ENCODE measurements at places on chromosomes 6 and 20. TPM values are rescaled to one million over a fixed set of nuclear protein-coding genes. Genes with fewer than 3 reads are reported as not detected.
A peak's percentile ranks its signal among the peaks of the same experiment; 100 is the strongest.

DNA sequence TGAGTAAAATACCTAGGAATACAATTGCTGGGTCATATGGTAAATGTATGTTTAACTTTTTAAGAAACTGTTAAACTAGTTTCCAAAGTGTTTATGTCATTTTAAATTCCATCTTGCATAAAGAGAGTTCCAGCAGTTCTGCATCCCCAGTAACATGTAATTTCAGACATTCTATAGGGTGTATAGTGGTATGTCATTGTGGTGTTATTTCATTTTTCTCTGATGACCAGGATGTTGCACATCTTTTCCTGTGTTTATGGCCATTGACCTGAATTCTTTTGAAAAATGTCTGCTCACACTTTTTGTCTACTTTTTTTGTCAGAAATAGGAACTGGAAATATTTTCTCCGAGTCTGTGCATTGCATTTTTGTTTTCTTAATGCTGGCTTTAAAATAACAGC, 128.9 kb downstream of the TMEM200A start:
- no peak overlapping the region for H3K27ac ChIP-seq
- no peaks in the 10 kb centered on the region for H3K27me3 ChIP-seq
- no peaks in the 10 kb centered on the region for H3K36me3 ChIP-seq
- no peak for DNase-seq
- H3K4me1 ChIP-seq = no peaks in the 10 kb centered on the region

- H3K36me3 ChIP-seq = no peaks in the 10 kb centered on the region
- H3K27ac ChIP-seq = no peak overlapping the region
- H3K4me1 ChIP-seq = peaks cover 23% of the 10 kb centered on the region
- H3K27me3 ChIP-seq = peaks cover 9% of the 10 kb centered on the region
- DNase-seq = no peak
- no peak overlapping the region for H3K4me3 ChIP-seq
Measured at GRCh38 chr20:59207742-59208357, 44.2 kb downstream of the ZNF831 start.

DNA sequence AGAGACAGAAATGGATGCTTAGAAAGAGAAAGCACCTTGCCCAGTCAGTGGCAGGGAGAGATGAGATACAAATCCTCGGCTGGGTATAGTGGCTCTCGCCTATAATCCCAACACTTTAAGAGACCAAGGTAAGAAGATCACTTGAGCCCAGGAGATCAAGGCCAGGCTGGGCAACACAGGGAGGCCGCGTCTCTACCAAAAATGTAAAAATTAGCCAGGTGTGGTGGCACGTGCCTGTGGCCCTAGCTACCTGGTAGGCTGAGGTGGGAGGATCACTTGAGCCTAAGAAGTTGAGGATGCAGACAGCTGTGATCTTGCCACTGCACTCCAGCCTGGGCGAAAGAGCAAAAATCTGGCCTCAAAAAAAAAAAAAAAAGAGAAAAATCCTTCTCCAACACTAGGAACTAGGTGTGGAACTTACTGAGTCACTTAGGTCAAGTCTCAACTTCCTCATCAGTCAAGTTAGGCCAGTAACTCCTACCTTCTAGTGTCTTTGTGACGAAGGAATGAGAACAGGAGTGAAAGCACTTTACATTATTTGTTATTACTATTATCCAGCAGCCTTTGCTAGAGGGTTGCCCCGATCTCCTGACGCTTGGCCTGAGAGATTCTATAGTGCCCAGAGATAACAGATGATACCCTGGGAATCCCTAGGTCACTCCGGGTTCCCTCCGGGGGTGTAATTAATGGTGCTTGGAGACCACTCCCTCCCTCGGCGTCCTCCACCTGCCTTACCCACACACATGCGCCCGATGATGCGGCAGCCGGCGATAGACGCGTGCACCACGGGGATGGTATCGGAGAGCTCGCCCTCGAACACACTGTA, 918 bp downstream of the EIF6 start:
- H3K36me3 ChIP-seq = peaks cover 21% of the 10 kb centered on the region
- peaks cover 18% of the 10 kb centered on the region for H3K4me1 ChIP-seq
- H3K27me3 ChIP-seq = no peaks in the 10 kb centered on the region
- peak overlapping the region; percentile 97 for H3K4me3 ChIP-seq

DNA sequence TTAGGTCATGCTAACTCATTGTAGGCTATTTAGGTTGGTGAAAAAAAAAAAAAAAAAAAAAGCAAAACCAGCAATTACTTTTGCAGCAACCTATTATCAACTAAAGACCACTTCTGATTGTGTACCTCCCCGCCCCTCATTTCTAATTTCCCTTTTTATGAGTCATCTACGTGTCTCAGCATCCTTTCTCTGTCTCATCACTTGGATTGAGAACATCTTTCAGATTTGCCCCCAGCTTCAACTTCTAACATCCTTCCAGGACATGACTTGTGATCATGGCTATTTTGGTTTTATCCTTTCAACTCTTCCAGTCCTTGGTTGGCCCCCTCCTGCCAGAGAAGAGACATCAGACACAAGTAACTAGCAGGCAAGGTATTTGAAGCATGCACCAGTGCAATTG, 156.7 kb upstream of the CCN2 start:
- no peaks in the 10 kb centered on the region for H3K27me3 ChIP-seq
- no peak overlapping the region for H3K27ac ChIP-seq
- no peaks in the 10 kb centered on the region for H3K4me1 ChIP-seq
- peaks cover 7% of the 10 kb centered on the region for H3K36me3 ChIP-seq

DNA sequence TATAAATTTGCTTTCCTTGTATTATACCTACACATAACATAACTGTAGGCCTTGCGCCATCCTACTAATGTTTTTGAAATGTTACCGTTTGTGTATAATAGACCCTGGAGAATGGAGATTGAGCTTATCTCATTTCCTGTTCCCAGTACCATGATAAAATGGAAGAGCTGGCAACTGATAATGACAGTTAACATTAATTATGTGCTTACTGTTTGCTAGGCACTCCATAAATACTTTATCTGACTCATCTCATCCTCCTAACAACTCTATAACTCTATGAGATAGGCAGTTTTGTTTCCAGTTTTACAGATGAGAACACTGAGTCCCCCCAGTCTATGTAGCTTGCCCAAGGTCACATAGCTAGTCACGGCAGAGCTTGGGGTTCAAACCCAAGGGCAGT, 396.7 kb downstream of the SYNE1 start:
- no peak overlapping the region for H3K27ac ChIP-seq
- no peak for DNase-seq
- H3K36me3 ChIP-seq = peaks cover 19% of the 10 kb centered on the region
- H3K4me1 ChIP-seq = peaks cover 6% of the 10 kb centered on the region
- no peaks in the 10 kb centered on the region for H3K27me3 ChIP-seq

DNA sequence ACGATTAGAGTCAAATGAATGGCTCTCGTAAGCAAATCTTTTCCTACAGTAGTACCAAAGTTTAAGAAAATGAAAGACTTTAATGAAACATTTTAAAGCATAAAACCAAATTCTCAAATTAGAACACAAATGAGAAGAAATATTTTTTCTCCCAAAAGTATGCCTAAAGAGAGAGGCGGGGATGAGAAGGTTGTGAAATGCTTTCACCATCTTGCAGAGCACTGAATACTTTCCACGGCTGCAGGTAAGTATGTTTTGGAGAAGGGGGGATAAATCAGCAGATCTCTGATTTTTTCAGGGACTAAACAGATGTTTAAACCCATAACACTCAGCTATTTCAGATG, 277.1 kb downstream of the ADGB start:
- H3K36me3 ChIP-seq = no peaks in the 10 kb centered on the region
- DNase-seq = no peak
- peaks cover 38% of the 10 kb centered on the region for H3K4me1 ChIP-seq
- no peak overlapping the region for H3K4me3 ChIP-seq
- H3K27ac ChIP-seq = peak overlapping the region; percentile 52
- no peaks in the 10 kb centered on the region for H3K27me3 ChIP-seq

DNA sequence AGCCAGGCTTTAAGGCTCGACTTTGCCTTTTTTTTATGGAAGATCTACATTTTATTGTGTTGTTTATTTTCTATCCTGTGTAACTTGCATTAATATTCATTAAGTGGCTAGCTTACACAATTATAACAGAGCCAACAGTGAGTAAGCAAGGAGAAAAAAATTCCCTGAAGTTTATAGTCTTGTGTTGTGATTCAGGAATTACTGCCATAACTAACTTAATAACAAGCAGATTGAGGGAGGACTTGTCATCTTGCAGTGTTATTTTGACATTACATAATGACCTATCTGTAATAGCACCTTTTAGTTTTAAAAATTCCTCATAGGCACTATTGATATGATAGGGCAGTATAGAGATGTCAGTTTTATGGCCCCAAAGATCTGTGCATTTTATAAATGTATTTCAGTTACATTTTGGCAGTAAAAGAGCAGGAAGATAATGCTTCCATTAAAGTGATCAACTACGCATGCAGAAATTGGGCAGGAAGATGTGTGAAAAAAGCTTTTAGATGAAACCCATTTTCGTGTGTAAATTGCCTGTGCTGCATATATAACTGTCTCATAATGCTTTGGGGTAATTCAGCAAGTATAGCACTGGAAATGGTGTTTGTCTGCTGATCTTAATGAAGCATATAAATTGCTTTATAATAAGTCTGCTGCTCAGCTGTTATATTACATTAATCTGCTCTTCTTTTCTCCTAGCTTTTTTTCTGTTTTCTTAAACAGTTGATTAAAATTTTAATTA, 123.0 kb downstream of the SMAP1 start:
- no peak overlapping the region for H3K27ac ChIP-seq
- no peak overlapping the region for H3K4me3 ChIP-seq

GRCh38 chr20:37357481-37358365, 11.8 kb downstream of the SRC start:
- no peaks in the 10 kb centered on the region for H3K27me3 ChIP-seq
- peak overlapping the region; percentile 52 for H3K27ac ChIP-seq
- H3K36me3 ChIP-seq = no peaks in the 10 kb centered on the region
- no peak for DNase-seq
- peaks cover 24% of the 10 kb centered on the region for H3K4me1 ChIP-seq

DNA sequence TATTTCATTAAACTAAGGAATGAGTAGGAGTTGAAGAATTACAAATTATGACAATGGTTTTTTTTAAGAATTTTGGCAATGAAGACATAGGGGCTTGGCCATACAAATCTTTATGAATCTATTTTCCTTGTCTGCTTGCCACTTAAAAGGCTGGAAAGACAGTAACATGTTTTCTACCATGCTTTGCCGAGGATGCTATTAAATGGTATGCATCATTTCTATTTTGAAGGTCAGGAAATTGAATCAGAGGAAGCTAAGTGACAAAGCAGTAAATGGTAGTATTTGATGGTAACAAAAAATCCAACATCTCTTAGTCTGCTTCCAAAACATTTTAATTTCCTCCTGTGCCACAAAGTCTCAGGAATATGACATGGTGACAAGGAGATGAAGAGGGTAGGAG, 287.2 kb downstream of the RFPL4B start:
- no peak overlapping the region for H3K27ac ChIP-seq
- no peaks in the 10 kb centered on the region for H3K27me3 ChIP-seq
- DNase-seq = no peak
- no peaks in the 10 kb centered on the region for H3K36me3 ChIP-seq
- H3K4me1 ChIP-seq = no peaks in the 10 kb centered on the region

GRCh38 chr6:48628316-48628715, 517.3 kb upstream of the PTCHD4 start:
- H3K4me3 ChIP-seq = no peak overlapping the region
- H3K27ac ChIP-seq = no peak overlapping the region
- no peaks in the 10 kb centered on the region for H3K36me3 ChIP-seq
- no peak for DNase-seq
- H3K4me1 ChIP-seq = peaks cover 14% of the 10 kb centered on the region
- no peaks in the 10 kb centered on the region for H3K27me3 ChIP-seq

DNA sequence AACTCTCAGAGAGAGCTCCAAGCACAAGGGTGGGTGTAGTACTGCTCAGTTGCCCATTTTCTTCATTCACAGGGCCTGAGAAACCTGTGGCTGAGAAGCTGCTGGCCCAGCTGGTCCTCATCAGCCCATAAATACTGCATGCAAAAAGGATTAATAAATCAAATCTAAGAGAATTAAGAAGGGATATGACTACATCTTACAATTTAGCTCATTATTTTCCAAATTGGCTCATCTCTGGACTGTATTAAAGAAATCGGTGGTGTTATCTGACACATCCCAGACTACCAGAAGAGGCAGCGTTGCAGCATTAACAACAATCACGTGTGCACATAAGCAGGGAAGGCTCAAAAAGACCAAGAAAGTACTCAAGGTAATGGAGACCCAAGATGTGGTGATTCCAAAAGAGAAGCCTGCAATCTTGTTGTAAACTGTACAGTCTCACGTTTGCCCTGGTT, 90.7 kb downstream of the CD24 start:
- no peak for DNase-seq
- no peak overlapping the region for H3K4me3 ChIP-seq
- peaks cover 5% of the 10 kb centered on the region for H3K36me3 ChIP-seq
- no peaks in the 10 kb centered on the region for H3K27me3 ChIP-seq
- peaks cover 61% of the 10 kb centered on the region for H3K4me1 ChIP-seq

Gene C6orf15
- not detected for total RNA-seq

Gene AGER
- total RNA-seq = 11.1 TPM

Gene LST1
- total RNA-seq = not detected

Gene SLC16A10
- 25.6 TPM for total RNA-seq

Gene CTCFL
- 0.07 TPM for total RNA-seq

Gene ENTPD6
- total RNA-seq = 78.3 TPM

Gene PSORS1C1
- total RNA-seq = not detected

Gene ANKRD66
- 0.34 TPM for total RNA-seq

Gene RAB44
- 0.07 TPM for total RNA-seq

Gene LBP
- not detected for total RNA-seq

Gene BCAS1
- total RNA-seq = 10.7 TPM

Gene MCHR2
- not detected for total RNA-seq

Gene NT5E
- total RNA-seq = 11.6 TPM

Gene DPPA5
- total RNA-seq = not detected

Gene GSTA3
- not detected for total RNA-seq

All from type B pancreatic cell (in vitro differentiated cells).